ENCODE measurements at places on chromosomes 4 and X. TPM values are rescaled to one million over a fixed set of nuclear protein-coding genes. Genes with fewer than 3 reads are reported as not detected.

- no peaks in the 10 kb centered on the region for H3K36me3 ChIP-seq
- DNase-seq: no peak
- H3K27ac ChIP-seq: no peak overlapping the region
- no peaks in the 10 kb centered on the region for H3K27me3 ChIP-seq
- no peak overlapping the region for H3K4me3 ChIP-seq
- H3K4me1 ChIP-seq: no peaks in the 10 kb centered on the region
These were observed 691.5 kb downstream of the KCTD8 start for GRCh38 chr4:43757147-43757546.

- no peaks in the 10 kb centered on the region for H3K27me3 ChIP-seq
- no peaks in the 10 kb centered on the region for H3K4me1 ChIP-seq
- H3K27ac ChIP-seq: no peak overlapping the region
- no peaks in the 10 kb centered on the region for H3K36me3 ChIP-seq
- no peak overlapping the region for H3K4me3 ChIP-seq
These were observed 639.6 kb downstream of the IQCM start for GRCh38 chr4:149176039-149176438.

DNA sequence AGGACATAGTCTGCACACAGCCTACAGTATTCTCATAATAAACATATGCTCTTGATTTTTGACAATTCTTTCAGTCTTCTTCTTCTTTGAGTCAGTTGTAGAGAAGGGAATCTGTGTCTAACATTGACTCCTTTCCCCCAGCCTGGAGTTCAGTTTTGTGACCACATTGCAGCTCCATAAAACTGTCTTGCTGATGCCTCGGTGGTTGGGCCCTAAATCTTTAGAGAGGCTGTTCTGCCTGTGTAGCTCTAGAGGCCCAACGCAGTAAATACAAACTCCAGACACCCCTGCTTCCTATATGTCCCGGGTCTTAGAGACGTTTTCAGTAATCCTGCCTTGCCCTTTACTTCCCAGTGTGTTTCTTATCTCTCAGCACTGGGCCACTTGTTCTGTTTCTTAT is 639.5 kb upstream of the AADAT start:
- no peaks in the 10 kb centered on the region for H3K4me1 ChIP-seq
- H3K27ac ChIP-seq: no peak overlapping the region
- no peaks in the 10 kb centered on the region for H3K27me3 ChIP-seq
- DNase-seq: no peak
- H3K36me3 ChIP-seq: no peaks in the 10 kb centered on the region

Gene DMD
- 38.9 TPM for total RNA-seq

Gene XAGE2
- not detected for total RNA-seq

Gene SASH3
- total RNA-seq: 2.6 TPM

Gene POLN
- total RNA-seq: 4.6 TPM

Data from ovary (tissue), 10 donors.